ENCODE measurements at places on chromosomes 7 and 10.

GRCh38 chr7:98165827-98166667 is 45.2 kb upstream of the BHLHA15 start:
- peak; percentile 43 for DNase-seq

- no peak for DNase-seq
These were observed 287.2 kb downstream of the HGF start for GRCh38 chr7:81482600-81483186.

- no peak for DNase-seq
These were observed 209.9 kb downstream of the CHCHD3 start for GRCh38 chr7:132872034-132872433.

GRCh38 chr10:109239371-109239770 is 683.9 kb downstream of the XPNPEP1 start:
- no peak for DNase-seq

DNA sequence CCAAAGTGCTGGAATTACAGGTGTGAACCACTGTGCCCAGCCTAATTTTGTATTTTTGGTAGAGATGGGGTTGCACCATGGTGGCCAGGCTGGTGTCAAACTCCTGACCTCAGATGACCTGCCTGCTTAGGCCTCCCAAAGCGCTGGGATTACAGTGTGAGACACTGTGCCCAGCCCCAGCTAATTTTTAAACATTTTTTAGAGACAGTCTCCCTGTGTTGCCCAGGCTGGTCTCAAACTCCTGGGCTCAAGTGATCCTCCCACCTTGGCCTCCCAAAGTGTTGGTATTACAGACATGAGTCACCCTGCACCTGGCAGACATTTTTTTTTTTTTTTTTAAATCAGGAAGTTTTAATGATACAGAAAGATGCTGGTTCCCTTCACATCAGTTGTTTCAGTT is 15.5 kb downstream of the DENND10 start:
- no peak for DNase-seq

GRCh38 chr10:68989317-68989990 is 851 bp downstream of the KIFBP start:
- DNase-seq: no peak

DNA sequence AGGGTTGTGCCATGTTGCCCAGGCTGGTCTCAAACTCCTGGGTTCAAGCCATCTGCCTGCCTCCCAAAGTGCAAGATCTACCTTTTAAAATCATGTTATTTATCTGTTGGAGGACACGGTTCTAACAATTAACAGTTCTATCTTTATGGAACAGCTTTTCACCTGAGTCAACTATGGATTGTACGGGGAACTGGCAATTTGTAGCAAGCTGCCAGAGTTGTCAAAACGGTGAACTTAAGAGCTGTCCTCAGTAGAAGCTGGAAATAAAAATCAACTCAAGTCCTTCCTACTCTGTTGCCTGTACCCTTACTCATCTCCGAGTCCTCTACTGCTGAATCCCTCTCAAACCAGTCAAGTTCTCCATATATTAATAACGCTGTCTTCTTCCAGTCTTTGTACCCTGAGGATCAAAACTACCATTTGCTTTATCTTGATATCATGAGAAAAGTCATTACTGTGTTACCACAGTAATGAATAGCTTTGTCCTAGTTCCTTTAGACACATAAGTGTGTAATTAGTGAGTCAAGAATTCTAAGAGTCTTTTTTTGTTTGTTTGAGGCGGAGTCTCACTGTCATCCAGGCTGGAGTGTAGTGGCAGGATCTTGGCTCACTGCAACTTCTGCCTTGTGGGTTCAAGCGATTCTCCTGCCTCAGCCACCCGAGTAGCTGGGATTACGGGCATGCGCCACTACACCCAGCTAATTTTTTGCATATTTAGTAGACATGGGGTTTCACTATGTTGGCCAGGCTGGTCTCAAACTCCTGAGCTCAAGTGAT is 28.2 kb downstream of the HBP1 start:
- DNase-seq: no peak

GRCh38 chr10:22002591-22003176 is 846 bp downstream of the DNAJC1 start:
- DNase-seq: peak; percentile 48

- no peak for DNase-seq
These were observed 36.8 kb downstream of the CLRN3 start for GRCh38 chr10:127855976-127856375.

GRCh38 chr7:128204455-128204854 is 36.6 kb upstream of the LEP start:
- no peak for DNase-seq

GRCh38 chr10:23448802-23449570 is 10.1 kb downstream of the OTUD1 start:
- DNase-seq: no peak

- no peak for DNase-seq
These were observed 14.9 kb downstream of the TNRC18 start for GRCh38 chr7:5408777-5409176.

DNA sequence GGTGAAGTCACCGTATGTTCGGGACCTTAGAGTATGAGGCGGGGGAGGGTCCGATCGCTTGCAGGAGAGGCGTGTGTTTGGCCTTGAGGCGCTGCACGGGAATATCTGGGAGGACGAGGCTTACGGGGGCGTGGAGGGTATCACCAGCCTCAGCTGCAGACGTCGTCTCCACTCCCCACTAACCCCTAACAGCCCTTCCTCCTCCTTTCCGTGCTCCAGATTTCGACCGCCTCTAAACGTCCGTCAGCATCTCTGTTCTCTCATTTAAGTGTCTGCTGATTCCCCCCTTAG is 23.5 kb upstream of the ZNF12 start:
- no peak for DNase-seq

- DNase-seq: no peak
These were observed 64.2 kb downstream of the AKR1C4 start for GRCh38 chr10:5260828-5261227.

DNA sequence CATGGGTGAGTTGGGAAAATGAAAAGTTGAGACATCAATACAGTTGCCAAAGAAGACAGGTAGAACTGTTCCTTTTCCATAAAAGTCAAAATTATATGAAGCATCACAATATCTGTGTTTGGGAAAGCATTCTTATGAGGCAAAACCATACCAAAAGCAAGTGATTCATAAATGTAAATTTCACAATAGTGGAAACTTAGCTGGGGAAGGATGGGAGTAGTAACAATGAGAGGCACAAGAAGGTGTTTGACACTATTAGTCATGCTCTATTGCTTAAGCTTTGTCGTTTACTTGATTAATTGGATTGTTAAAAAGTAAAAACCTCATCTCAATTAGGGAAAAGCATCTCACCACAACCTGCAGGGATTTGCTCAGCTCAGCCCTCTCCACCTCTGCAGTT is 240.2 kb downstream of the C7orf25 start:
- no peak for DNase-seq

GRCh38 chr10:42864575-42864974 is 82.0 kb downstream of the BMS1 start:
- no peak for DNase-seq

DNA sequence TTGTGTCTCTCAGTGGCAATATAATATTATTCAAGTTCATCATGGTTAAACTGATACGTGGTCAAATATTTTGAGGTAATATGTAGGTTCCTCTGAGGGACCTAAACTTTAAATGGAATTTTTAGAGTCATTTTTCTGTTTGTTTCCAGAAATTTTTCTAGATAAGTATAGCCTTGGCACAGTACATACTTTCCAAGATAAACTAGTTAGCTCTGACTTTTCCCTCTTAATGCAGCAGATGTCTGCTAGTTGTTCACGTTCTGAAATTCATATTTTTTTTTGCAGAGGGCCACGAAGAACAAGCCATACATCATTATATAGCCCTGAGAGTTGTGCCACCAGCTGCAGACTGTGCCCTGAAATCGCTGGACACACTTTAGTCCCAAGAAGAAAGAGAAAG is 61.6 kb downstream of the A1CF start:
- no peak for DNase-seq

- DNase-seq: no peak
These were observed 126.3 kb downstream of the CNOT4 start for GRCh38 chr7:135383525-135384175.
